ENCODE measurements at places on chromosomes 5 and 9. TPM values are rescaled to one million over a fixed set of nuclear protein-coding genes. Genes with fewer than 3 reads are reported as not detected.
A peak's percentile ranks its signal among the peaks of the same experiment; 100 is the strongest.

DNA sequence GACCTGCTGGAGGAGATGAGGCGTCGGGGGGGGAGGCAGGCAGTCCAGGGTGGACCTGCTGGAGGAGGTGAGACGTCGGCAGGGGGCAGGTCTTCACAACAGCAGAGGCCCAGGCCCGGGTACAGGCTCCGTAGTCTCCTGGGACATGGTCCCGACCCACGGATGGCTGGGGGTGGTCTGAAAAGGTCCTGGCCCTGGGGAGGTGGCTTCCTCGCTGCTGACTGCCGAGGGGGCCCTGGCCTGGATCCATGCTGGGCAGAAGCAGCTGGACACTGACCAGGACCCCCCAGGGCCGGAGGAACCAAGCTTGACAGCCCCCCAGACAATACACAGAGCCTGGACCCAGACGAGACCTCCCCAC, 8.5 kb downstream of the EGFL7 start:
- H3K4me3 ChIP-seq = no peak overlapping the region
- H3K36me3 ChIP-seq = no peaks in the 10 kb centered on the region
- no peak overlapping the region for H3K27ac ChIP-seq

Gene C5orf58
- polyA plus RNA-seq = 2.4 TPM

Gene TRIM14
- polyA plus RNA-seq = 84.7 TPM

DNA sequence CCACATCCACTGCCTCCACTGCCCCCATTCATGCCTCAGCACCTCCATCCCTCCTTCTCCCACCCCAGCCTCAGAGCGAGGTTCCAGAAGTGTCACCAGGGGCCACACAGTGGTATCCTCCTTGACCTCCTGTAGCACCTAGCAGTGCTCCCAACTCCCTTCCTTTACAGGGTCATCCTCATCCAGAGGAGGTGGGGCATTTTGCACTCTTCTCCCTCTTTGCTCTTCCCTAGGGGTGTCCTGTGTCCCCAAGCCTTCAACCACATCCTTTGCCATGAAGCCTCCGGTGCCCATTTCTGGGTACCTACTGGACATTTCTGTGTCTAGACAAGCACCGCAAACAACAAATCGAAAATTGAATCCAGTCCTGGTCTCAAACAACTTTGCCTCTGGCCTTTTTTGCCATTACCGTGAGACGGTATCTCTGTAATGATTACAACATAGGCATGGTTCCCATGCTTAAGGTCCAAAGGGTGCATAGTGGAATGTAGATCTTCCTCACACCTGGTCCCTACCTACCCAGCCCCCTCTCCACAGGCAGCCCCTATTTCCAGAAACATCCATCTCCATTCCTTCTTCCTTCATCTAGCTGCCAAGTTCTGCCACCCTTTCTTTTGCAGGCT, 17.6 kb downstream of the WWC1 start:
- no peaks in the 10 kb centered on the region for H3K36me3 ChIP-seq
- no peaks in the 10 kb centered on the region for H3K4me1 ChIP-seq
- H3K27ac ChIP-seq = no peak overlapping the region
- H3K27me3 ChIP-seq = no peaks in the 10 kb centered on the region
- no peak for DNase-seq
- H3K4me3 ChIP-seq = no peak overlapping the region

DNA sequence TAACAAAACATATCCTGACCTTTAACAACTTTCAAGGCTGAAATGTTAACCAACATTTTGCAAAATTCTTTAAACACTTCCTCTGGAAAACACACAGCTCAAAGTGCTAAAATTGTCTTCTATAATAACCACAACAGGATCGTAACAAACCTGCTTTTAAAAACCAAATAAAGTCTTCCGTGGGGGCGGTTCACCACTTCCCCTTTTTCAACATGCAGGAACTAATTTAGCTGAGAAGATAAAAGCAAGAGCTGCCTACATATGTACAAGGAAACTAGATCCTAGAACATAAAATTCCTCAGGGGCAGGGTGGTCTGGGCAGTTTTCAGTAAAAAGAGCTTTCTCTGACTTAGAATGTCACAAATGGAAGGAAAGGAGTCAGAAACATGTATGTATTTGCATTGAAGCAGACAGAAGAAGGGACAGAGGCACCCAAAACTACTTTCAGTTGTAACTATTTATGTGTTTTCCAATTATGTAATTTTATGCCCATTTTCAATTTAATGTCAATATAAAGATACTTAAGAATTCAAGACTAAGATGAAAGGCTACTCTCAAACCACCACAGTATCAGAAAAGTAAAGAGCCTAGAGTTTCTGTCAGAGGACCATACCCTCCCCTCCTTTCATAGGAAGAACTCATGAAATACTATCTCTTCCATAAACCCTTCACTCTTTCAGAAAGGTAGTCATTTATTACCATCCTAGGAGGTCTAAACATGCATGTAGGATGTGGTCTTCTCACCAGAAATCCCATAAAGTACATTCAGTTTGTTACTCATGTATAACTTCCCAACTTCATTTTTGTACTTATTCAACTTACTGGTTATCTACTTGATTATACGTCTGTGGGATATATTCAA, 185.9 kb upstream of the RASA1 start:
- H3K4me1 ChIP-seq = peaks cover 48% of the 10 kb centered on the region
- H3K27ac ChIP-seq = no peak overlapping the region
- DNase-seq = peak; percentile 55
- H3K27me3 ChIP-seq = no peaks in the 10 kb centered on the region
- H3K36me3 ChIP-seq = no peaks in the 10 kb centered on the region

Gene NOTCH1
- 6.0 TPM for polyA plus RNA-seq

Data from CD4-positive, alpha-beta memory T cell (primary cell).